T-helper 1 cell (primary cell): ENCODE measurements at places on chromosomes 5 and 9.

DNA sequence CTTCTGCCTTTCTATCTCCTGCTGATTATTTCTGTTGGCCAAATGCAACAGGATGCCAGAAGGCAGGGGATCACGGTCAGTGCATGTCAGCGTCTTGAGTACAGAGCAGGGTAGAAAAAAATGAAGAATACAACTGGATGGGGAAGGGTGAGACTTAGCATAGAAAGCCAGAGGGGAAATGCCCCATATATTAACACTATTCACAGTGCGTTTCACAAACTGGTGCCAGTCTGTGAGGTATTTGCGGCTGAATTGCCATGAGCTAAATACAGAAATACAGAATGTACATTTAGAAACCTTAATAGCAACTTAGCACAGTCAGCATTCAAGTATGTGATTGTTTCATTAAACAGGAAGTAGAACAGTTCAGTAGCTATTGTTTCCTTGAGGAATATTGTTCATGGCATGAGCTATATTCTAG lies 31.0 kb upstream of the SLC1A3 start:
- DNase-seq = no peak

DNA sequence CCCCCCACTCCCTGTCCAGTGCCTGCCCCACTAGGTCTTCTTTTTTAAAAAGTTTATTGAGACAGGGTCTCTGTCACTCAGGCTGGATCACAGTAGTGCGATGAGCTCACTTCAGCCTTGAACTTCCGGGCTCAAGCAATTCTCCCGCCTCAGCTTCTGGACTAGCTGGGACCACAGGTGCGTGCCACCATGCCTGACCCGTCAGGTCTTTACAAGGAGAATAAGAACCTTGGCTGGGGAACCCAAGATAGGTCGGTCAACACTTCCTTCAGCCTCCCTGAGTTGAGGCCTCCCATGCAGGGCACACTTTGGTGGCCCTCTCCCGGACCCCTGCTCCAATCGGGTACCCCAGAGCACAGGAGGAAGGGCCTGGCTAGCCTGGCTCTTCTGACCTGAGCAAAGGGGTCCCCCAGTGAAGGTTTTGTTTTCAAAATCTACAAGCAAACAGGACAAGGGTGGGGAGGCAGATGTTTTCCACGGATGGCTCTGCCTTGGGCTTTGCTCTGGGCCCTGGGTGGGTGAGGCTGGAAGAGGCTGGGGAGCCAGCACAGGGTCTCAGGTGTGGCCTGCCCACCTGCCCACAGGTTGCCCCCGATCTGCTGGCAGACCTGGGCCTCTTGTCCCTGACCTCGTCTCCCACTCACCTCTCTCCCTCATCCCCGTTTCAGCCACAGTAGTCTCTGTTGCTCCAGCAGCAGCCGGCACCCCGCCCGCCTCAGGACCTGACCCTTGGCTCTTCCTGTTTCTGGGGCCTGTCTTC lies 108.7 kb upstream of the PHYKPL start:
- DNase-seq = no peak

DNA sequence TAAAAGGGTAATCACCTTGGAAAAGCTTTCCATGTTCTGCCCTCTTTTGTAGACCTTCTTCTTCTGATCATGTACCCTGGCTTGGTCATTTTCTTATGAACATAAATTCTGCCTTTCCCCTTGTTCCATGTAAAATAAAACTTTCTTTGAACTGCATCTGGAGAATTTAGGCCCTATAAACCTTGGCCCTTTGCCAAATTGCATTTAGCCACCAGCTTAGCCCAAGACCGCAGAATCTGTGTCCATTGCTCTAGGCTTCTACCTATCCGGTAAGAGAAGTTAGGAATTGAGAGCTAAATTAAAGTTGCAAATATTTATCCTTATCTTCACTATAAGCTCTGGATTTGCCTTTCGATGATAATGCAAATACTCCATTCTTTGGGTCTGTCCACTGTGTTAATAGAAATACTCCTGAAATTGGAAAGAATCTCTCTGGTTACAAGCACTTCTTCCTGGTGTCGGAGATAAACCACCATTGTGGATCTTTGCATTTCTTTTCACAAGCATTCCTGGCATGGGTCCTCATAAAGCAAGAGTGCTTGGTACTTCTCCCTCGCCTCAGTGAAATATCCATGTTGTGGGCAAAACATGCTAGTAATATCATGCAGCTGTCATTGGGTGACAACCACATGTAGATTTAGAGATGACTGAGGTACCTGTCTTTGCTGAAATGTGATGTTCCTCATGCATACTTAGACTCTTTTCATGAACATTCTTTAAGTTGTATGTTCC lies 698.0 kb upstream of the WWC1 start:
- no peak for DNase-seq

GRCh38 chr5:172642051-172642409 lies 967 bp downstream of the NEURL1B start:
- DNase-seq = no peak

- no peak for DNase-seq
Measured at GRCh38 chr5:3350781-3351180, 244.9 kb upstream of the IRX1 start.
